ENCODE measurements at places on chromosomes 12 and 14. TPM values are rescaled to one million over a fixed set of nuclear protein-coding genes. Genes with fewer than 3 reads are reported as not detected.

Gene INHBC
- total RNA-seq = not detected

DNA sequence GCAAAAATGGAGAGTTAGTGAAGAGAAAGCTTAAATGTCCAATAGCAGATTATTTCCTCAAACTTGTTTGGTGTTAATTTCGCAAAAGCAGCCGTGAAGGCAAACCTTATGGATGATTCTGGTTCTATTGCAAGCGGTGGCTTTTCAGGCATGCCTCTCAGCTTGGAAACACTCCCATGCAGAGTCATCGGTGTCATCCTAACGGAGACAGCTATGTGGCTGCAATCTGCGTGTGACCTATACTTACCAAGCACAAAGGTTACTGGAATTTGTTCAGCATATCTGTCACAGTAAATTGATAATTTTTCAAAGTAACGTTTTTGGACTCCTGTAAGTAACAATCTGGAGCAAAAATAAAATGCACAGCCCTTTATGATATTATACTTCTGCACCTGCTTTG, 5.0 kb downstream of the BEST3 start:
- H3K36me3 ChIP-seq = no peaks in the 10 kb centered on the region
- DNase-seq = no peak
- H3K27ac ChIP-seq = no peak overlapping the region
- H3K27me3 ChIP-seq = no peaks in the 10 kb centered on the region
- H3K4me3 ChIP-seq = no peak overlapping the region

DNA sequence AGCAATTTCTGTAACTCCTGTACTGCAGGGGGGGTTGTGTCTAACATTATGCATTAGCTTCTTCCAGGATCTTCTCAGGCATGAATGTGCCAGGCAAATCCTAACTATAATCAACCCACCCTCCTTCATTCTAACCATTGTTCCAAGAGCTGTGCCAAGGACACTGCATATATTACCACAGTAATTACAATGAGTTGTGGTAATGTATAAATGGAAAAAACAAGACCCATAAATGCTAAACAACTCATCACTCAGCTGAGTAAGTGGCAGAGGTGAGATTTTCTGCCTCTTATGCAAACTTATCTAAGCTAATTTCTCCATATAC, 80.6 kb downstream of the PRKD1 start:
- peaks cover 2% of the 10 kb centered on the region for H3K27me3 ChIP-seq
- no peak for DNase-seq
- H3K4me3 ChIP-seq = no peak overlapping the region

- no peaks in the 10 kb centered on the region for H3K36me3 ChIP-seq
- no peak overlapping the region for H3K4me3 ChIP-seq
- no peak for DNase-seq
- no peaks in the 10 kb centered on the region for H3K27me3 ChIP-seq
- H3K27ac ChIP-seq = no peak overlapping the region
- H3K4me1 ChIP-seq = peaks cover 5% of the 10 kb centered on the region
Measured at GRCh38 chr12:86683568-86684304, 427.5 kb upstream of the MGAT4C start.

Gene PTPRB
- 162 TPM for total RNA-seq

Gene GARIN6
- total RNA-seq = not detected

Gene MMP17
- 6.3 TPM for total RNA-seq

Gene AKAP5
- total RNA-seq = 6.1 TPM

DNA sequence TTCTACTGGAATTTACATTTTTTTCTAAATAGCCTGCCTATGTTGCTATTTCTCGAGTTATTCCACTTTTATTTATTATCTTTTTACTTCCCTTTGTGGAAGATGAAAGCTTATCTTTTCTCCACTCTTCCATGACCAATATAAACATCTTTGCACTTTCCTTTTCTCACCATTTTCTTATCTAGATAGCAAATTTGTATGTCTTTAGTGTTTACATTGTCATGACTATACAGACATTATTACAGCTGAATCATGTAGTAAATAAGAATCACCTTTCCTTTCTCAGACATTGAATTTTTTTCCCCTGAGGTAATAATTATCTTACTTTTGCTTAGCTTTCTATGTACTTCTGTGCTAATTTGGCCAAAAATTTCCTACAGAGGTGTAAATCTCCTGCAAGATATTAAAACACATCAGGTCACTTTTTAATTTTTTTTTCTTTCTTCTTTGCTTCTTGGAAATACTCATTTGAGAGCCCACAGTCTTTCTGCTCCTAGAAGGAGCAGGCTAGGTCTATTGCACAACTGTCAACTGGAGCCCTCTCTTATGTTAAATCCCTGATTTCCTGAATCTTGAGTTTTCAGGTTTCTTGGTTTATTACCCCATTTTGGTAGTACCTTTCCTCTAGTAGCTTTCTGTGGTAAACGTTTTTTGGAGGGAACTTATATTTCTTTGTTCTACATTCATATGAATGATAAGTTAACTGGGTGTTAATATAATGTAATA, 109.0 kb upstream of the ATP2B1 start:
- H3K36me3 ChIP-seq = no peaks in the 10 kb centered on the region
- no peaks in the 10 kb centered on the region for H3K27me3 ChIP-seq
- H3K4me3 ChIP-seq = no peak overlapping the region
- no peaks in the 10 kb centered on the region for H3K4me1 ChIP-seq
- no peak for DNase-seq
- no peak overlapping the region for H3K27ac ChIP-seq

GRCh38 chr12:19474147-19474546, 34.9 kb downstream of the AEBP2 start:
- H3K27ac ChIP-seq = no peak overlapping the region
- no peak overlapping the region for H3K4me3 ChIP-seq

Gene VRTN
- total RNA-seq = 4.3 TPM

DNA sequence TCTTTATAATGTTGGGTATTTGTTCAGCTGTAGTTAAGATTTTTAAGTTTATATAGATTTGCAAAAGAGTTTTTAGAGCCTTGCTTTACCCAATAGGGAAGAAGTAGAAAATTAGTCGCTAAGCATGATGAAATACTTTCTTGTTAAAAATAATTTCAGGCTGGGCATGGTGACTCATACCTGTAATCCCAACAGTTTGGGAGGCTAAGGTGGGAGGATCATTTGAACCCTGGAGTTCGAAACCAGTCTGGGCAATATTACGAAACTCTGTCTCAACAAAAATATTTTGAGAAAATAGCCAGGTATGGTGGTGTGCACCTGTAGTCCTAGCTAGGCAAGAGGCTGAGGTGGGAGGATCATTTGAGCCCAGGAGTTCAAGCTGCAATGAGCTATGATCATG, 18.7 kb upstream of the SCFD1 start:
- no peaks in the 10 kb centered on the region for H3K4me1 ChIP-seq
- H3K4me3 ChIP-seq = no peak overlapping the region
- peaks cover 17% of the 10 kb centered on the region for H3K36me3 ChIP-seq
- no peak overlapping the region for H3K27ac ChIP-seq

DNA sequence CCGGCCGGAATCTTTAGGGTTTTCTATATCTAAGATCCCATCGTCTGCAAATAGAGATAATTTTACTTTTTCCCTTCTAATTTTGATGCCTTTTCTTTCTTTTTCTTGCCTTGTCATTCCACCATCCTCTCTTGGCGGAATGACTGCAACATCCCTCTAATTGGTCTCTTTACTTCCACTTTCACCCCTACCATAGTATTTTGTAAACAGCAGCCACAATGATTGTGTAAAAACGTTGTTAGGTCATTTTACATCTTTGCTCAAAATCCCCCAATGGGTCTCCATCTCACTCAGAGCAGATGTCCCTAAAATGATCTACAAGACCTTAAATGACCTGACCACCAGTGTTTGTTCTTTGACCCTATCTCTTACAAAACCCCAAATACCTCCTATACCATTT, 80.0 kb upstream of the STAC3 start:
- DNase-seq = no peak
- H3K36me3 ChIP-seq = peaks cover 5% of the 10 kb centered on the region
- H3K27ac ChIP-seq = no peak overlapping the region

Gene AKAP6
- 4.4 TPM for total RNA-seq

- no peak for DNase-seq
- H3K4me3 ChIP-seq = no peak overlapping the region
- H3K36me3 ChIP-seq = no peaks in the 10 kb centered on the region
- H3K27me3 ChIP-seq = no peaks in the 10 kb centered on the region
Measured at GRCh38 chr12:88855301-88855700, 275.0 kb upstream of the KITLG start.

- H3K27me3 ChIP-seq = no peaks in the 10 kb centered on the region
- no peak overlapping the region for H3K4me3 ChIP-seq
- H3K36me3 ChIP-seq = no peaks in the 10 kb centered on the region
- H3K27ac ChIP-seq = no peak overlapping the region
Measured at GRCh38 chr12:92625639-92626310, 77.0 kb upstream of the PLEKHG7 start.

Gene TBC1D30
- total RNA-seq = 3.6 TPM

DNA sequence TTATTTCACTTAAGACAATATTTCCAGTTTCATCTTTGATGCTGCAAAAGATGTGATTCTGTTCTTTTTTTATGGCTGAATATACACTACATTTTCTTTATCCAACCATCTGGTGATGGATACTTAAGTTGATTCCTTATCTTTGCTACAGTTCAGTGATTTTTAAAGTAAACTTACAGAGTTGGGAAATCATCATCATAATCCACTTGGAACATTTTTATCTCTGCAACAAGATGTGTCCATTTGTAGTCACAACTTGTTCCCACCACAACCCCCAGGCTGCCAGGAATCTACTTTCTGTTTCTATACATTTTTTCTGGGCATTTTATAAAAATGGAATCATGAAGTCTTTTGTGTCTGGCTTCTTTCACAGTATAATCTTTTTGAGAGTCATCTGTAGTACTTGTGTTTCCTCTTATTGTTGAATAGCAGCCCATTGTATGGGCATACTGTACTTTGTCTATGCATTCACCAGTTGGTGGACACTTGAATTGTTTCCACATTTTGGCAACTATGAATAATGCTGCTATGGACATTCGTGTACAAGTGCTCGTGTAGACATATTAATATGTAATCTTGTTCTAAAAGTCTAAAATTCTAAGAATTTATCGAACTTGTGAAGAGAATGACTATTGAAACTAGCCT, 212.5 kb upstream of the DDHD1 start:
- no peak overlapping the region for H3K4me3 ChIP-seq
- peaks cover 2% of the 10 kb centered on the region for H3K4me1 ChIP-seq
- no peak overlapping the region for H3K27ac ChIP-seq
- no peaks in the 10 kb centered on the region for H3K36me3 ChIP-seq
- no peak for DNase-seq
